ENCODE measurements at places on chromosomes 2 and 18.

DNA sequence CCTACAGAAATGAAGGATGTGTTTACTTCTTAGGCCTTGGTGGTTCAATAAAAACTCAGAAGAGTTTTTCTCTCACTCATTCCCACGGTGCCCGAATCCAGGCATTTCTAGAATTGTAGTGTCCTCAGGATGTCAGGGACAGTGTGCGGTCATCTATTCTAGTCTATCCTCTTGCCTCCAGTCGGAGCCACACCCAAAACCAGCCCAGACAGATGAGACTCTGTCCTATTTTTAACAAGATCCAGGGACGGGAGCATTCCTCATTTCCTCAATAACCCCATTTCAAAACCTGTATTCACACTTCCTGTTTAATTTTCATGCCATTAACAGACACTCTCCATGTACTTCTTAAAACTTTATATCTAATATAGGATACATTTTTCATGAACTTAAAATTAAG is 11.6 kb upstream of the RBMS1 start:
- no peak for DNase-seq

GRCh38 chr2:64750001-64750816 is 96.5 kb upstream of the SERTAD2 start:
- peak; percentile 67 for DNase-seq

DNA sequence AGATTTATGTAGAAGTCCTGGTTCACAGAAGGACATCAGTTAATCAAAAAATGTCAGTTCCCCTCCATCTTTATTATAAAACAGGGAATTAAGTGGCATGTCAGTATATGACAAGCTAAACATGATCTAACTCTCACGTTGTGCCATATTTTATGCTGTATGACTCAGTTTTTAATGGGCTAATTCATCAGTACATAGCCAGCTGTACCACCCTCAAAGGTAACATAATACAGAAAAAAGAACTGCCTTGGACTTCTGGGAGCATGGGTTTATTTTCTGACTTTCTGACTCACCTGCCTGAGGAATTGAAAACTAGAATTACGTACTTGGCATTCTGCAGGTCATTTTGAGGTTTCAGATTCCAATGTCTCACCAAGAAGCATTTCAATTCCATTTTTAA is 135.7 kb downstream of the CMPK2 start:
- DNase-seq, result no peak

- DNase-seq, result no peak
Measured at GRCh38 chr2:15421753-15422152, 139.4 kb downstream of the NBAS start.

DNA sequence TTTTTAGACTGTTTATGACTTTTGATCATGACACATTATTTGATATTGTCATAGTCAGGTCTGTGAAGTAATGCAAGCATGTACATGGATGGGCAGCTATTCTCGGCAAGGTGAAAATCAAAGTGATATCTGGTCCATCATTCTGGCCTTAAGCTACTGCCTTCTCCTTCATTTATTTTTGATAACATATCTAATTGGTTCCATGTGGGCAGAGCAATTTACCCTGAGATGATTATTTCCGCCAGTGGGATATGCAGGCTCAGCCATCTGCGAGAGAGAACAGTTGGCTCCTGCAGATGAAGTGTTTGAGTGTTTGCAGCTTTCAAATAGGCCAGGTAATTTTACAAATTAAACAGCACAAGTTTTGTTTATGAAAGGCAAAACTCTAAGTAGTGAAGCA is 116.4 kb downstream of the LYPD6 start:
- DNase-seq, result peak; percentile 78

DNA sequence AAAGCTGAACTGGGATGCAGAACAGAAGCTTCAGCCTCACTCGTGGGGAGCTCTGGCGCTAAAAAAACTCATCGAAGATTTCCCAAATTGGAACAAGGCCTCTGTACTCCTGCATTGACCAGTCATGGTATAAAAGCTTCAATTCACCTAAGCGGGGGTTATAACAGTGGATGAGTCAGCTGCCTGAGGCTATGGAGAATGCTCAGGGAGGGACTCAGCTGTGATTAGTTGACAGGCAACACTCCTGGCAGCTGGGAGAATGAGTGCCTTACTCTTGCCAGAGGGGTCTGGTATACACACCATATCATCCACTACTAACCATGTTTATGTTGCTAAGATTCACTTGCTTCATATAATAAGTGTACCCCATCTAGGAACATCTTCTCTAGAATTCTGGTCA is 350.6 kb upstream of the VRK2 start:
- DNase-seq, result peak; percentile 80

DNA sequence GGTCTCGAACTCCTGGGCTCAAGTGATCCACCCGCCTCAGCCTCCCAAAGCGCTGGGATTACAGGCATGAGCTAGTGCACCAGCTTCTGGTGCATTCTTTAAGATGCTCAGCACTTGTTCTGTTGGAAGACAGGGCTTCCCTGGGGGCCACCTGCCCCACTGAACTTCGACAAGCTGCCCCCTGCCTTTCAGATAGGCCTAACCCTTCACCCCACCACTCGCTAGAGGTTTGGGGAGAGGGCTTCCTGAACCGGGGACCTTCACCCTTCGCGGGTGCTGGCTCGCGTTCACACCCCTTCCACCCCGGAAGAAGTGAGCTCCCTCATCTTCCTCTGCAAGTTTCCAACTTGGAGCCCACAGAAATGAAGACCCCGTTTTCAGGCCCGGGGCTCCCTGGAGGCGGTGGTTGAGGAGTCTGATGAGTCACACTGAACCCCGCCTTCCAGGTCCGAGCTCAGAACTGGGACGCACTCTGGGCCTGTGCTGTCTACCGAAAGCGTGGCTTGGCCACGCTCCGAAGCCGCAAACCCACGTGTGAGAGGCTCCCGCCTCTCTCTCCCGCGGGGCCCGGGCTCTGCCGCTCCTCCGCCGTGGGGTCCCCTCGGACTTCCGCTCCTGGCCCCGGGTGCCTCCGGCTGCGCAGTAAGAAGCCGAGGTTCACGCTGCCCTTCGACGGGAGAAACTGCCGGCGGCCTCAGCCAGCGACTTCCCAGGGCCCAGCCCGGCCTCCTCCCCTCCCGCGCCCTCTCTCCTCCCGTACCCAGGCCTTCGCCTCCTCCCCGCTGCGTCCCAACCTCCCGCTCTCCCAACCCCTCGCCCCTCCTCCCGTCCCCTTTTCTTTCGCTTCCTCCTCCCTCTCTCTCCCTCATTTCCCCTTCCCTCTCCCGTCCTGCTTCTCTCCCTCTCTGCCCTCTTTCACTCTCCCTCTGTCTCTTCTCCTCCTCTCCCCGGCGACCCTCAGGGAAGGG is 47.5 kb upstream of the SP3 start:
- no peak for DNase-seq

DNA sequence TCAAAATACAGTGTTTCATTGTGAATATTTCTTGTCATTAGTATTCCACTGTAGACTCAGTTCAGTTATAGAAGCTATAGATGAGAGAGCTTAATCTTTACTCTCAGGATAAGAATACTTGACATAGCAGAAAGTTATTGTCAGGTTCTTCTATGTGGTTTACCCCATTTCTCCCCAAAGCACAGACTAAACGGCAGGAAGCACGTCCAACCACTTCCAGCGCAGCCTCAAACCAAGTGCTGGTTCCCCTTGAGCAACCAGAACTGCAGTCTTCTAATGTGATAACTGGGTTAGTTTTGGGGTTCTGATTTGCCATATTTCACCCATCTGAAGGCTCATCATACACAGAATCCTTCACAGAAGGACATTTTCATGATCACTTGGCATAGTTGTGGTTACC is 324.7 kb downstream of the SLC8A1 start:
- DNase-seq, result no peak

DNA sequence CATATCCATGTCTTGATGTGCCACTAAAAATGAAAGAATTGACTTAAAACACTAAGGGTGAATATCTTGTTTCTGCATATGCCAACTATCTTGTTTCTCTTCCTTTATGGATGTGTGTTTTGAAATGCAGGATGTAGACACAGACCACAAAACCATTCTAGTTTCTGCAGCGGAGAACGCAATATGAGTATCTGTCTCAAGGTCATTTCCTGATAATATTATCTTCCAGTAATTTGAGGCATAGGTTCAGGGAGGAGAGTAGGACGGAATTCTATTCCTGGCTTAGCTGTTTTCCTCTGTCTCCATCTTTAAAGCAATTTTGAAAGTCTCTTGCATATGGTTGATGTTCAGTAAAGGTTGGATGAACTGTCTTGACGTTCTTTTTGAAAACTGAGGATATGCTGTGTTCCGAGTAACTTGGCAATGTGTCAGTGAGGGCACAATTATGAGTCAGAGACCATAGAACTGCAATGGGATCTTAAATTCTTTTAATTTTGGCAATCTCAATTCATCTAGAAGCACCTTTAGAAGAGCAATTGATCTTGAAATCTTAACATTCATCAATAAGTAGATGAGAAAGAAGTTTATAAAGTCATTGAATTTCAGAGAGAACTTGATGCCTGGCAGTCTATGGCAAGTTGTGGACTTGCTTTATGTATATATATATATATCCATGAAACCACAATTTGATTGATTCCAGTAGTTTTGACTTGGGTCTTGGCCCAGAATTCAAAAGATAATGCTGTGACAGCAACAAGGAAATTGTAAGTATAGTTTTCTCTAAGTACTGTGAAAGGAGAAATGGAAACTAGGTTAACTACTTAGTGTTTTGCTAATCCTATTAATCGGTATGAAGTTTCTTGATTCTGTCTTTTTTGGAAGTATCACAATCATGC is 24.8 kb downstream of the RAB27B start:
- DNase-seq, result no peak

- DNase-seq, result peak; percentile 82
Measured at GRCh38 chr2:108988796-108989713, at the start of gene EDAR. Gene EDAR, minus strand, starts transcription at chr2:108989220. Its CDS starts 58,206 bp downstream, at chr2:108931014.

GRCh38 chr2:44793322-44793870 is 148.1 kb upstream of the SIX3 start:
- DNase-seq, result no peak

DNA sequence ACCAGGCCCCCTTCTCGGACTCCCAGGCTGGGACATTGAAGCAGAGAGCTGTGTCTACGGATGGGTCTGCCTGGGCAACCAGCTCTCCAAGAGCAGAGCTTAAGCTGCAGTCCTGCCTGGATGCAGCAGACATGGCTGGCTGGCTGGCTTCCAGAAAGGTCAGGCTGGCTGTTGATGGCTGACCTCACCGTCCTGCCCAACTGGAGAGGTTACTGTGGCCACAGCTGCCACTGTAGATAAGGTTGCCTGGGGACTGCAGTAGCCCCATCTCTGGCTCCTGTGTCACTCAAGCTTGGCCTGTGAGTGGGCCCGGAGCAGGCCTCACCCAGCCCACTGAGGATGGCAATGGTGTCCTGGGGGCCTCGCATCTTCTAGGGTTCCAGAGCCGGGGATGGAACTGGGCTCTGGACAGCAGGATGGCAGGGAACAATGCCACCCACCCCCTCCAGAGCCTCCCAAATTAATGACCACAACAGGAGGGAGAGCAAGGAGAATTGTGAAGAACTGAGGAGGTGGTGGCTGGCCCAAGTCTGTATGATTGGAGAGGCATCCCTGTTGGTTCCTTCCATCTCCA is 37.0 kb upstream of the FOSL2 start:
- no peak for DNase-seq

DNA sequence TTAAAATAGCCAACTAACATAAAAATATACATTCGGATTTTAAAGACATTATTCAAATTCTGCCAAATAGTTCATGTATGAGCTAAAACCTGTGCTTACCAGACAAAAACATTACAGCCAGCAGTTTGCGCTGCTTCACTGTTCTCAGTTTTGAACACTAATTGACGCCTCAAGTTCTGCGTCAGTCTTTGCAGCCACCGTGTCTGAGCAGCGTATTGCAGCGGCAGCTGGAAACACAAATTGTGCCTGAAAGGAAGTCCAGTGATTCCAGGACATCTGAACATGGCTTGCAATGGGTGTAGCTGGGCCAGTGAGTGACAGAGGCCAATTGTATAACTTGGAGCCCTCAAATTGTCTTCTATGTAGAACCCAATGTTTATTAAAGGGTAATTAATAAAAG is 267.6 kb downstream of the TFCP2L1 start:
- DNase-seq, result peak; percentile 21

DNA sequence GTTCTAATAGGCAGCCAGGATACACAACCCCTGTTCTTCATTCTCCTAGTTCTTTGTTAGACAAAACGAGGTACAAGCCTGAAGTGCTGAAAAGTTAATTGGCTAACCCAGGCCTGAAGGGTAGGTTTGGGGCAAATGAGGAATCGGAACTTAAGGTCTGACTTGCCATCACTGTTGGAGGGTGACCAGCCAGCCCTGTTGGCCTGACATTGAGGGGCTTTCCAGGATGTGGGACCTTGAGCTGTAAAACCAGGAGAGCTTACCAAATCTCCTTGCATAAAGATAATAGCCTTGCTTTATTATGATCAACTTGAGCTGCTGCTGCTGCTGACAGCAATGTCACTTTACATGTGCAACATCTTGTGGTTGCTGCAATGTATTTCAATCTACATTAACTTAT is 256.0 kb downstream of the VAPA start:
- DNase-seq, result no peak

GRCh38 chr18:8450898-8451665 is 158.2 kb upstream of the RAB12 start:
- DNase-seq, result no peak

- DNase-seq, result no peak
Measured at GRCh38 chr2:65660340-65660739, 227.9 kb upstream of the SPRED2 start.

GRCh38 chr18:77077941-77078689 is 54.5 kb downstream of the MBP start:
- DNase-seq, result no peak

GRCh38 chr18:44229693-44230108 is 451.0 kb upstream of the SETBP1 start:
- DNase-seq, result no peak

DNA sequence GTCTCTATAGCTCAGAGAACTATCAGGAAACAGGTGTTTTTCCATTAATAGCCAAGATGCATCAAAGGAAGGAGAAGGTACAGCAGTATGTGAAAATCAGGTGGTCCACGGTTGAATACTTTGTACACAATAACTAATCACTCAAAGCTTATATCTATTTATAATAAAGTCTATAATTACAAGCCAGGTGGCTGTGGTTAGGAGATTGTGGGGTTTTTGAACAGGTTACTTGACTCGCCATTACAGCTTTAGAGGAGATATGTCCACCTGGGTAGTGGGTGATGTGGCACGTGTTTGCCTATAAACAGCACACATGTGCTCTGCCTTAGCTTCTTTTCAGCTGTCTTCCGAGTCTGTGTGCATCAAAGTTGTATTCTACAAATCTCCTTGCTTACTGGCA is 892.2 kb upstream of the ZEB2 start:
- DNase-seq, result no peak

- DNase-seq, result no peak
Measured at GRCh38 chr2:44116319-44116718, 52.4 kb upstream of the PPM1B start.

- DNase-seq, result no peak
Measured at GRCh38 chr2:30385327-30385726, 61.7 kb upstream of the LCLAT1 start.

- DNase-seq, result peak; percentile 80
Measured at GRCh38 chr2:239724194-239724849, 300.8 kb downstream of the NDUFA10 start.

DNA sequence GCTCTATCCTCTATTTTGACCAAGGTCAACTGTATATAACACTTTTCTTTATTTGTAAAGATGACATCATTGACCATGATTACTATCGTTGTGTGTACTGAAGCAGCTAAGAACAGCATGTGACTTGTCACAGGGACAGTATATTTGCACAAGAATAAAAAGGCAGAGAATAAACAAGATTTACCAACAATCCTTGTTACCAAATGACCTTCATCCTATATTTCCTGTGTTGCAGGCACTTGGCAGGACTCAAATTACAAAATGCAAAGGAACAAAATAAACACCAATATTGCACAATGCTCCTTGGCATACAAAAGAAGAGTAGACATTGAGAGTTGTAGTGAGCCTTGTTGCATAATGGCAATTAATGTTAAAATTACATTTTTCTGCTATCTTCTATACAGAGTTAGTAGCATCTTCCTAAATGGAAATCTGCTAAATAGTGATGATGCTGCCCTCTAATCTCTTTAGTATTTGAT is 61.8 kb downstream of the RFTN2 start:
- no peak for DNase-seq

Measured in NCI-H1417 (cell line).